Foreskin keratinocyte (primary cell): ENCODE measurements at places on chromosomes 2 and 18. TPM values are rescaled to one million over a fixed set of nuclear protein-coding genes. Genes with fewer than 3 reads are reported as not detected.

DNA sequence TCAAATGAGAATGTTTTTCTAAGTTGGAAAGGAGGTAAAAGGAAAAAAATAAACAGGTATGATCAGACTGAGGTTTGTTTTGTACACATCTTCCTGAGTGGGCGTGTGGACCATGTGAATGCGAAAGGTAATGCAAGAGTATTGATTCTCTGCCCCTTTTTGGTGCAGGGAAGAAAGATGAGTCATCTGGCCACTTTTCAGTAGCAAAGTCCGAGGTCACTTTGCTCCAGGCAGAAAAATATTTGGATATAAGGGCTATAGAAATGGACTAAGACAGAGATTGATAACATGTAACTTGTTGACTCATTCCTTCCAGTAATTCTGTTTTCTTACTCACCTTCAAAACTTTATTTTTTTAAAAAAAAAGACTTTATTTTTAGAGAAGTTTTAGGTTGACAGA lies 130.5 kb downstream of the DSEL start:
- no peak for DNase-seq

DNA sequence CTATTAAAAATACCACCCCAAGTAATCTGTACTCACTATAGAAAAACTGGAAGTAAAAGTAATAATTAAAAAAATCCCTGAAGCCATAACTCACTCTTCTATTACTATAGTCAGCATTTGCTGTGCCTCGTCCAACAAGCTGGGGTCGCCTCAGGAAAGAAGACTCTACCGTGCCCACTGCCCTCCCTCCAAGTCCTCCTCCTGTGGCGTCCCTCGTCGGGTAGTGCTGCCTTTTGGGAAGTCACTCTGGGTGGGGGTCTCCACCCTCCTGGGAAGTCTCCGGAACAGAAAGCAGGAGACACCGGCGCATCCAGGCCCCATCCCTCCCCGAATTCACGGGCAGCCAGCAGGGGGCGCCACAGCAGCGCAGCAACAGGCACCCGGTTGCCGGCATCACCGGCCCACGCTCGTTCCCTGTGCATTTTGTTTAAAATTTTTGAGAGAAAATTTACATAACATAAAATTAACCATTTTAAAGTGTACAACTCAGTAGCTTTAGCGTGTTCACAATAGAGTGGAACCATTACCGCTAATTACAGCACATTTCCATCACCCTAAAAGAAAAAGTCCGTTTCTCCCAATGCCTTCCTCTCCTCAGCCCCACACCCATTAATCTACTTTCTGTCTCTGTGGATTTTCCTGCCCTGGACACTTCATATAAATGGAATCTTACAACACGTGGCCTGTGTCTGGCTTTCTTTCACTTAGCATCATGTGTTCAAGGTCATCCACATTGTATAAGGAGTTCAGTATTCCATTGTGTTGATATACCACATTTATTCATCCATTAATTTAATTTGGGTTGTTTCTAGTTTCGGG lies 62.2 kb downstream of the ADNP2 start:
- peak; percentile 65 for DNase-seq

GRCh38 chr18:48167897-48168253 lies 237.4 kb upstream of the SMAD2 start:
- DNase-seq = no peak

DNA sequence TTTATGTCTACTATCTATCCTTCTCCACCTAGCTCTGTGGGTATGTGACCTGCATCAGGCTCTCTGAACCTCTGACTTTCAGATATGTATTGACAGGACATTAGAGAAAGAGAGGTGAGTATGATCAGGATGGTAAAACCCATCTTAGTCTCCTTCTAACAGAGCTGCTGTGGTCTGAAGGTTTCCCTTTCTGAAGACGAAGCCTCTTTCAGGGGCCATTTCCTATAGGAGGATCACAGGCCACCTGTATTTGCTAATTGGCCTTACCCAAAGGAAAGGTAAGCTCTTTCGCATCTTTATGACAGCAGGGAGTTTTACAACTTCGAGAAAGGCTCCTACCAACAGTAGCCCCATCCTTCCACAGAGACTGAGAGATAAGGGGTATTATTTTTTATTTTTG lies 442.9 kb downstream of the KCNJ3 start:
- no peak for DNase-seq

DNA sequence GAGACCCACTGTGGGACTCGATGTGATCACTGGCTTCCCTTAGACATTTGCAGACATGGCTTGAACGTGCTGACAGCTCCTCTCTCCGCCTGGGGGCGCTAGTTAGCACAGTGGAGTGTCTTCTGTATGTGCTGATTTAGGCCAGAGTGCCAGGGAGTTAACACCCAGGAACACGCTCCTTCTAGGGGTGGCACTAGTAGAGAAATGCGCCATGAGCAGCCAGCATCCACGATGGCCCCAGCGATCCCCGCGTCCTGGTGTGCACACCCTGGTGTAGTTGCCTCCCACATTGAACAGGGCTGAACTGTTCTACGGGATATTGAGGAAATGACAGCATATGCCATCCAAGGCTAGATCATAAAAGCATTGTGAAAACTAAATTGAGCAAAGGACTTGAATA lies 11.4 kb upstream of the NMUR1 start:
- DNase-seq = no peak

DNA sequence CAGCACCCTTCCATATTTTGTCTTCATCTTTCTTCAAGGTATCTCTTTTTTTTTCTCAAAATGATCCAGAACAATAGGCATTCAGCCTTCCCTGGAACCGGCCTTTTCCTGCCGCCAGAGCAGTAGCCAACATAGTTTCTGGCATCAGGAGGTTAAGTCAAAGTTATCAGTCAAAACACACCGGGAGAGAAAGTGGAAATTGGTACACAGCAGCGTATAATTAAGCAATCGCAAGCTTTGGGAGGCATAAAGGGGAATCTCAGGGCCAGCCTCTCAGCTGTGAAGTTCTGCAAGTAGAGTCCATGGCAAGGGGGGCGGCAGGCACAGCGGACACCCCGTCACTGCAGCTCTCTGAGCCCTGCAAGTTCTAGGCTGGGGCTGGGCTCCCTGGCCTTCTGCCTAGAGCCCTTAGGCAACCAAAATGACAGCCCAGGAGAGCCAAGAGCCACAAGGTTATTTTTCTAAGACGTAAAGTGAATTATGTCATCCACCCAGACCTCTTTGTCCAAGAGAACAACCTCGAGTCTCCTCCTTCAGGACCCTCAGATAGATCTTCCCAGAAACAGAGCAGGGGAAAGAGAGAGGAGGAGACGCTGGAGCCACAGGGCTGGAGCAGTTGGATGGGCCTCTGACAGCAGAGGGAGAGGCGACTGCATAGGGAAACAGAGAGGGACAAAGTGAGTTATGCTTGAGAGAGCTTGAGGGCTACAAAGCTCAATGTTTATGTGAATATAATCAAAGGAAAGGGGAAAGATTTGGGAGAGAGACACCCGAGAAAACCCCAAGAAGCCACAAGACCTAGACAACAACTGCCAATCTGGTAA lies 114.7 kb downstream of the BCL2L11 start:
- peak; percentile 6 for DNase-seq

Gene SIX3
- total RNA-seq = not detected in 2 replicates
